Stimulated activated CD4-positive, alpha-beta T cell treated with anti-CD3 and anti-CD28 coated beads, TNF-alpha, amount 100 ng/mL, for 48 hours (primary cell): ENCODE measurements at places on chromosomes 6 and 20.

GRCh38 chr20:60662307-60662706 lies 589.8 kb upstream of the CDH4 start:
- DNase-seq, result no peak

DNA sequence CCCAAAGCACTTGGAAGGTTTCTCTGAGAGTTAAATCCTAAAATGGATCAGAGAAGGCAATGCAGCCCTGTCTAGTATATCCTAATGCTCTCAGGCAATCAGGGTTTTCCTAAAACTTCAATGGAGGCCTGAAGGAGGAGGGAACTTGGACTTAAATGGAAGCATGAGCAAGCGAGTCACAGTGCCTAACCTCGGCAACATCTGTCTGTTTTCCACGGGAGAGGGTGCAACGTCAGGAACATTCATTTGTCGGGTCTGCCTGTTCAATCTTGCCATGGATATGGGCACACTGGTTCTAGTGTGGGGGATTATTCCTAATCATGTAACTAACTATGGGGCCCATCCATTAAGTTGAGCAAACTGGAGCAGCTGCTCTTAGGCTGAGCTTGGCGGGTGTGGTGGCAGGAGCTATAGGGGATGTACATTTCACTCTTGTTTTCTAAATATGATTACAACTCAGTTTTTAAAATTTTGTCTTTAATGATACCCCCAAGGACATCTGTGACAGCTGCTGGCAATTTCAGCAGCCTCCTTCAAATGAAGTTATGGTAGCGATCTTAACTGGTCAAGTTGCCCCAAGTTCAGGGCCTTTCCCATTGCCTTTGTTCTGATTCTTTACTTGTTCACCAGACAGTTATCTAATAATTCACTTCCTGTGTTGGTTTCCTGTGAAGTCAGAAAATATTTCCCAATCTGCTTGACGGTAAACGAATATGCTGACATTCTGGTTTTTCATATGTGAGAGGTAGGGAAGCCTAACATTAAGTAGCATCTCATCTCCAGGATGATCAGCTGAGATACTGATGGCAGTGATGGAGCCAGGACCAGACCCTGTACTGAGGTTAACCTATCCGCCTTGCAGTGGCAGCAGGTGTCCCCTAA lies 21.6 kb downstream of the DSE start:
- DNase-seq, result no peak

GRCh38 chr20:50957276-50957675 lies 1.1 kb downstream of the DPM1 start:
- DNase-seq, result no peak

GRCh38 chr20:54345301-54345724 lies 130.1 kb upstream of the DOK5 start:
- DNase-seq, result no peak

DNA sequence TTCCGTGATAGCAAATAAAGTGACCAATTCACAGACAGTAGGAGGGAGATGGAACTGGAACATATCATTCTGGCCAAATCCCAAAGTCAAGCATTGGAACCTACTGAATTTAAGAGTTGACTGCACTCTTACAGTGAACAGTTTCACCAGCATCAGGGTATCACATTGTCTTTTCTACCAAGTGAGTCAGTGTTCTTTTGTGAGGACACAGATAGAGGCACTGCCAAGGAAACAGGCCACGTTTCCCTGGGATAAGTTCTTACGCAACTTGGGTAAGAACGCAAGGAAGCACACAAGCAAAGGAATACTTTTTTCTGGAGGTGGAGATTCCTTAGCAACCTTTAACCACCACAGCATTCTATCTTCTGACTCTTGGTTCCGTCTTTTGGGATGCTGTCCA lies 28.6 kb upstream of the ENPP5 start:
- DNase-seq, result no peak

DNA sequence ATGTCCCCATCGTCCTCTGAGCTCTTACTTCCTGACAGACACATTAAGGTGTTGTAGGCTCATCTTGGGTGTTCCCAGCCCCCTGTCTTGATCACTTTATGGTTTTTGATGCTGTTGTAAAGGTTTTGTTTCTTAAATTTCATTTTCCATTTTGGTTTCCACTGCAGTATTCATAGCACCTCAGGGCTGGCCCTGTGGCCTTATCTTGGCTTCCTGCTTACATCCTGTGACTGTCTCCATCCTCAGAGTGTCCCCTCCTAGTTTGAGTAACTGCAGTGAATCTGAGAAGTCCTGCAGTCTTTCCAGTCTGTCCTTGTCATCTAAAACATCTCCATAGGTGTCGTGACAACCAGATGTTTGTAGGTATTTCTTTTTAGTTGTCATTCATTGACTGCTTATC lies 50.9 kb downstream of the JARID2 start:
- DNase-seq, result no peak

DNA sequence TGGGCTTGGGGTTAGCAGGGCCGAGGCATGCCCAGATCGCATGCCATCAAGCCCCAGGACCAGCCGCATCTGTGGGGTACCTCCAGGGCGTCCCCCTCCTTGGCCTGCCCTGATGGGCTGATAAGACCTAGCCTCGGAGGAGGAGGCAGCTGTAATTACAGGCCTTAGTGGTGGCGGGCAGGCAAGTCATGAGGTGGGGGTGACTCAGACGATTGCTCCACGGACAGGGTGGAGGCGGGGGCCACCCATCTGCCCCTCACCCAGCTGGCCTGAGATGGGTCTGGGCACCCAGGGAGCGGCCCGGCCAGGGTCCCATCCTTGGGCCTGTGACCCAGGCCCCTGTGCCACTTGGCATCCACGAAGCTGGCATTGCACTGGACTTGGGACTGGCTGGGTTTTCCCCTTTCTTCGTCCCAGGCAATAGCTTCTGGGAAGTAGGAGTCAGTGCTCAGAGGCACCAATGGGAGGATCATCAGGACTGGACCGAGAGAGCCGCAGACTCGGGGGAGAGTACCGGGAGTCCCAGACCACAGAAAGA lies 57.5 kb downstream of the CEBPB start:
- no peak for DNase-seq

DNA sequence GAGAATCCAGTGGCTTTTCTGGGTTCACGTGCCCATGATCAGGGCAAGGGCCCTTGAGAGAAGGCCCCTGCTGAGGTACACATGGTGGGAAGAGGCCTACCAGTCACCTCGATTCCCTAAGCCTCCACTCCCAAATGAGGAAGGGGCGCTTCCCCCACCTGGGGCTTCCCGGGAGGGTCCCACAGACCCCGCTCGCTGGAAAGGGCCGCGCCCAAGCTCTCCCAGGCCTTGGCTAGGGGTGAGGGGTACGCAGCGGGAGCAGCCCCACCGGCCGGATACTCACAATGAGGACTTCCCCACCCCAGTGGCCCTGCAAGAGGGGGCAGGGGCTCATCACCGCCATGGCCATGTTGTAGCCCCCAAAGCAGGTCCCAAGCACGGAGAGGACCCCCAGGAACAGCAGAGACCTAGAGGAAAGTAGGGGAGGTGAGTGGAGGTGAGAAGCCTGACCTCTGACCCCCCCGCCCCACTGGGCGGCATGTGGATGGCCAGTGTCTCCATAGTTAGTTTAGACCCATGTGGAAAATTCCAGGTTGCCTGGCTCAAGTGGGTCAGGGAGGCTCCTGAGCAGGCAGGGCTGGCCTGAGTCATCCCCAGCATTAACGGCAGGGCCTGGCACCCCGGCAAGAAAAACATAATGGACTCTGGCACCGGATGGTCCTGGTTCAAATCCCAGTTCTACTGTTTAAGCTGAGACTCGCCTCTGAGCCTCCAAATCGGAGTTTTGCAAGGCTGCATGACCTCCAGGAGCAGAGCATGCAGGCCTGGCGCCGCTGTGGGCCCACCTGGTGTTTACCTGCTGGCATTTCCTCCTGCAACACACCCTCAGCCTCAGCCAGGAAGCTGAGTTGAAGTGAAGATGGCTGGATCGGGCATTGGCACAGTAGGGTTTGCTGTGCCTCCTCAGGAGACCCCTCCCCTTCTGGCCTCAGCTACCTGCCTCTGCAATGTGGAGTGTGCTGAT lies 6.6 kb downstream of the SLC52A3 start:
- no peak for DNase-seq

DNA sequence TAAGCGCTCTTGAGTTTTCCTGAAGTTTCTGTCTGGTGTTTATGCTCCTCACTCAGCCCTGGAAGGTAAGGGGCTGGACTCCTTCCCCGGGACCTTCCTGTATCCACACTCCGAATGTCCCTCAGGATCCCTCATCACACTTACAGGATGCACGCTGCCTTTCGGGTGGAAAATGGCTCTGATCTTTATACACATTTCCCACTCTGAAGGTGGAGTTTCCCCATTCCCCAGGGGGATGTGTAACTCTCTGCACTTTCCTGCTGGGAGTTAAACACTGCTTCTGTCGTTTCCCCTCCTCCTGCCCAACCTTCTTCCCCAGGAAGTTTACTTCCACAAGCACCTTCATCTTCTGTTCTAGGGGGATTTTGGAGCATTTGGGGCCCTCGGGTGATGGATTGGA lies 17.1 kb upstream of the IGF2R start:
- DNase-seq, result no peak

GRCh38 chr6:53715434-53715833 lies 49.9 kb upstream of the KLHL31 start:
- DNase-seq, result no peak

GRCh38 chr6:88910922-88911778 lies 52.3 kb downstream of the RNGTT start:
- no peak for DNase-seq

- no peak for DNase-seq
Observed at GRCh38 chr6:43405354-43405753, 22.0 kb upstream of the ABCC10 start.

GRCh38 chr6:167551628-167552257 lies 226.9 kb downstream of the TTLL2 start:
- no peak for DNase-seq

DNA sequence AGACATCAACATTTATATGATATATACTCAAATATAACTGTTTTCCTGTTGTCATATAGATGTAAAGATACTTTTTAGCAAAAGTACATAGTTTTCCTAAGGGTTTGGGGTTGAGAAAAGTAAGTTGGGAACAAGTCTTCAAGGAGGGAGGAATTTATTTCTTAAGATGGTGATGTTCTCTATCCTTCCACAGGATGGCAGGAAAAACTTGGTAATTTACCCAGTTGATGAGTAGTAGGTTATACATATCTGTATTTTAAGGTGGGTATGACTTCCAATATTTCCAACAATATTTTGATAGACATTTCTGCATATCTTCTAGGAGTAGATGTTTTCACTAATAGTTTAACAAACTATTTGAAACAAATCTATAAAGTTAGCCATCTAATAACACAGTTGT lies 254.4 kb downstream of the RIMS1 start:
- no peak for DNase-seq

GRCh38 chr6:43891072-43891870 lies 121.3 kb downstream of the VEGFA start:
- no peak for DNase-seq

DNA sequence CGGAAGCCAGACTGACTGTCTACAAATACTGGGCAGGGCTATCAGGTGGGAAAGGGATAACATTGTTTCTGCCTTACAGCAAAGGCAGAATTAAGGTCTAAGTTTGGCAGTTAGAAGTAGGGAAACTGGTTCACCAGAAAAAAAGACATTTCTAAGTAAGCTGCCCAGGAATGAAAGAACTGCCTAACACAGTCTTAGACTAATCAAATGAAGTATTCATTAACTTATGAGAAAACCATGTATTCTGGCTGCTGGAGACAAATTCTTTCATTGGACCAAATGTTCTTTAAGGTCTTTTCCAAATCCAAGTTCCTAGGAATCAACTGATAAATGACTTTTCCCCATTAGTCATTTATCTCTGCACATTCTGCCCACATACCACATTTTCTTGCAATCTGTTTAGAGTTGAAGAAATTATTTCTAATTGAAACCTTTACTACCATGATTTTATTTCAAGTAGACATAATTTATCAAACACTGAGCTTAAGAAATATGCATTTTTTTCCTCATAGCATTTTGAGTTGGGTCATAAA lies 120.3 kb upstream of the OGFRL1 start:
- no peak for DNase-seq
